ENCODE measurements at places on chromosomes 5 and 9. TPM values are rescaled to one million over a fixed set of nuclear protein-coding genes. Genes with fewer than 3 reads are reported as not detected.

GRCh38 chr5:22779499-22779898 lies 73.6 kb downstream of the CDH12 start:
- no peak overlapping the region for H3K4me3 ChIP-seq
- H3K27me3 ChIP-seq, result no peaks in the 10 kb centered on the region
- no peak for DNase-seq
- no peaks in the 10 kb centered on the region for H3K4me1 ChIP-seq

GRCh38 chr9:23826120-23826629 lies at the start of gene ELAVL2:
ELAVL2 (minus strand) TSS chr9:23826240; CDS start chr9:23762234, 64,006 bp downstream.
- H3K27ac ChIP-seq, result no peak within 1 kb of the TSS
- no peaks in the 10 kb centered on the region for H3K27me3 ChIP-seq
- H3K4me1 ChIP-seq, result peaks cover 2% of the 10 kb centered on the region
- H3K4me3 ChIP-seq, result peak within 1 kb of the TSS; percentile 27

DNA sequence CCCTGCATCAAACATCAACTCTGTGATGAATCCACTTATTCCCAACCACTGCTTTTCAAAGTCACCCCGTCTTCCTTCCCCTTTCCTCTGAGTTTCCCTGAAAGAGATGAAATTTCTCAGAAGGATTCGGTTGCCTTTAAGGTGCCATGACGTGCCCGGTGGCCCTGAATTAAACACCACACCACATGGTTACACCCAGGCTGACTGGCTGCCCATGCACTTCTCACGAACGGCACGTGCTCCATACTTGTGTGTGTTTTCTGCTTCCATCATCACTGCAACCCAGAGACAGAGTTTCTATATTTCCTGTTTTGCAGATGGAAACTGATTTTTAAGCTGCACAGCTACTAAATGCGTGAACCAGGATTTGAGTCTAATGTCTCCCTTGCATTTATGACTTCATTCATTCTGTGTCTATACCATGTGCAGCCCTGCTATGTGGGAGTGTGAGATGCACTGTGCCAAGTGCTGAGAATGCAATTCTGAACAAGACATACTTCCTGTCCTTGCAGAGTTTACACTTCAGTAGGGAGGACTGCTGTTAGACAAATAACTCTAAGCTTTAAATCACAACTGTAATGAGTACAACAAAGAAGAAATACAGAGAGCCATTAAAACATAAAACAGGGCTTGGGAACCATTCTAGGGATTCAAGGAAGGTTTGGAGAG lies 162.9 kb downstream of the NXNL2 start:
- no peak overlapping the region for H3K4me3 ChIP-seq
- H3K4me1 ChIP-seq, result no peaks in the 10 kb centered on the region
- H3K27ac ChIP-seq, result no peak overlapping the region
- no peaks in the 10 kb centered on the region for H3K36me3 ChIP-seq
- H3K27me3 ChIP-seq, result no peaks in the 10 kb centered on the region

DNA sequence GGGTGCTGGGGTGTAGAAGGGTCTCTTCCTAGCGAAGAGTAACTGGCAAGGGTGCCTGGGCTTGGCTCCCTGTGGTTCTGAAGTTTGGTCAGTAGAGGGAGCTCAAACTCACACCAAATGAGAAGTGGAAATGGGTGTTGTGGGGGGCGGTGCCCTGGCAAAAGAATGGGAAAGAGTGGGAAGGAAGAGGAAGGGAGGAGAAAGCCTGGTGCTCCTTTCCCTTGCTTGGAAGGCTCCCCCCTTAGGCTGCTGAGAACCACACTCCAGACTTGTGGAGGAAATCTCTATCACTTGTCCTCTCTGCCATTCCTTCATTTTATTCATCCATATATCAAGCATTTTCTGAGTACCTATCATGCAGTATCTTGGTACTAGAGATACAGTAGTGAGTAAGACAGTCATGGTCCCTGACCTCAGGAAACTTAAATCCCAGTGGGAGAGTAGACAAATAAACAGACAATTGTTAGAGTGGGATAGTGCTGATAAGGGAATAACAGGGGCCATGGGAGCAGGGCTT lies 13.0 kb downstream of the SLC4A9 start:
- no peaks in the 10 kb centered on the region for H3K27me3 ChIP-seq
- no peak overlapping the region for H3K4me3 ChIP-seq
- peaks cover 7% of the 10 kb centered on the region for H3K4me1 ChIP-seq
- H3K36me3 ChIP-seq, result no peaks in the 10 kb centered on the region

The NRARP gene
- total RNA-seq, result 14.4 TPM

The DPM2 gene
- 33.5 TPM for total RNA-seq
